ENCODE measurements at places on chromosomes 4 and X.
A peak's percentile ranks its signal among the peaks of the same experiment; 100 is the strongest.

GRCh38 chr4:121266982-121267381 lies 102.9 kb upstream of the TNIP3 start:
- H3K27me3 ChIP-seq: no peaks in the 10 kb centered on the region
- H3K4me3 ChIP-seq: no peak overlapping the region
- DNase-seq: no peak
- no peak overlapping the region for H3K27ac ChIP-seq
- no peaks in the 10 kb centered on the region for H3K4me1 ChIP-seq
- no peaks in the 10 kb centered on the region for H3K36me3 ChIP-seq

DNA sequence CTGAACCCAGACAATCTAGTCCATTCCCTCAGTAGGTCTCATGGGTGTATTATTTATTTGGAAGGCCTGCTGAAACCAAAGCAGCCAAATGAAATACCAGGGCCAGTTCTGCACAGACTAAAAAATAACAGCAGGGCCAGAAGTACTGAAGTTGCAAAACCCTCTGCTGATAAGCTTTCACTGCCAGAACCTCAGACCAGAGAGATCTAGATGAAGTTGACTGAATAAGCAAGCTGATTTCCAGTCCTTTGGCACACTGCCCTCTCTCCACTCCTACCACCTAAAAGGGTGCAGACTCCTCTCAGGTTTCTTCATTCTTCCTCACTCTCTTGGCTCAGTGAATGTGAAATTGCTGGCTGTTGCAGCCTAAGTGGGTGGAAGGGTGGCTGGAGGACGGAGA lies 276.7 kb upstream of the KLF3 start:
- H3K4me1 ChIP-seq: peaks cover 49% of the 10 kb centered on the region
- peak overlapping the region; percentile 91 for H3K27ac ChIP-seq
- no peak overlapping the region for H3K4me3 ChIP-seq
- no peaks in the 10 kb centered on the region for H3K27me3 ChIP-seq
- no peak for DNase-seq

GRCh38 chr4:85688055-85688740 lies 213.2 kb downstream of the ARHGAP24 start:
- no peaks in the 10 kb centered on the region for H3K36me3 ChIP-seq
- no peak overlapping the region for H3K4me3 ChIP-seq

- H3K36me3 ChIP-seq: no peaks in the 10 kb centered on the region
Measured at GRCh38 chr4:176964116-176964691, 171.5 kb upstream of the VEGFC start.

GRCh38 chr4:6364581-6364980 lies 94.9 kb downstream of the WFS1 start:
- H3K4me3 ChIP-seq: no peak overlapping the region
- no peaks in the 10 kb centered on the region for H3K36me3 ChIP-seq
- DNase-seq: no peak
- H3K27ac ChIP-seq: no peak overlapping the region

DNA sequence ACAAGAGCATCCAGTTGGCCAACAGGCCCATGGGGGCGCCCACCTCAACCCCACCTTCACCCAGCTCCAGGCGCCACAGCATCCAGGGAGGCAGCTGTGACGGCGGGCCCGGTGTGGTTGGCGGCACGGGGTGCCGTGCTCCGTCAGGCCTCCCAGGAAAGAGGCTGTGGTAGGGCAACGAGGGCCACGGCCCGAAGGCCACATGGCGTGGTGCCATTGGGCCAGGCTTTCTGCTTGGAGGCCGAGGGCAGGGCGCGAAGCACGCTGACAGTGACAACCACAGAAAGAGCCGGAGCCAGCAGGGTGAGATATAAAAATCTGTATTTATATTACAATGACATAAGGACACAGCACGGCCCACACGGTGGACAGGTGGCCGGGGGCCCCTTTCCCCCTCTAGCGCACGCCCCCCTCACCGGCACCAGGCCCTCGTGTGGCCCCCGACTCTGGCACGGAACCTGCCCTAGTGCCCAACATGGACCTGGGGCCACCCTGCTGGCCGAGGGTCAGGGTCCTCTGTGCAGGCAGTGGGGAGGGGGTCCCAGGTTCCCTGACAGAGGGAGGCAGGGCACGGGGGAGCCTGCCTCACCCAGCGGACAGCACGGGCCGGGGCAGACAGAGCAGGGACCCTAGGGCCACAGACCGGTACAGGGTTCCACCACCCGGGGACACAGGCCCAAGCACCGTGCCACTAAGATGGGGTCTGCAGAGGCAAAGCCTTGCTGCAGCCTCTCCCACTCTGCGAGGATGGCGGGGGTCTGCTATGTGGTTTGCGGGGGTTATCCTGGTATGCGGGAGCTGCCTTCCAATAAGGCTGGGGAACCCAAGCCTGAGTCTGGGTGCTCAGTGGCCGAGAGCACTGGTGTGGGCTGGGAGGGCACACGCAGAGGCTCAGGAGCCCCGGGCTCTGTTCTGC lies 5.5 kb upstream of the HAUS3 start:
- peaks cover 20% of the 10 kb centered on the region for H3K4me1 ChIP-seq
- no peak overlapping the region for H3K4me3 ChIP-seq
- no peak overlapping the region for H3K27ac ChIP-seq
- peaks cover 30% of the 10 kb centered on the region for H3K36me3 ChIP-seq
- H3K27me3 ChIP-seq: no peaks in the 10 kb centered on the region

- no peak overlapping the region for H3K27ac ChIP-seq
- no peak overlapping the region for H3K4me3 ChIP-seq
- no peaks in the 10 kb centered on the region for H3K36me3 ChIP-seq
Measured at GRCh38 chr4:66653937-66654336, 891.4 kb downstream of the CENPC start.

DNA sequence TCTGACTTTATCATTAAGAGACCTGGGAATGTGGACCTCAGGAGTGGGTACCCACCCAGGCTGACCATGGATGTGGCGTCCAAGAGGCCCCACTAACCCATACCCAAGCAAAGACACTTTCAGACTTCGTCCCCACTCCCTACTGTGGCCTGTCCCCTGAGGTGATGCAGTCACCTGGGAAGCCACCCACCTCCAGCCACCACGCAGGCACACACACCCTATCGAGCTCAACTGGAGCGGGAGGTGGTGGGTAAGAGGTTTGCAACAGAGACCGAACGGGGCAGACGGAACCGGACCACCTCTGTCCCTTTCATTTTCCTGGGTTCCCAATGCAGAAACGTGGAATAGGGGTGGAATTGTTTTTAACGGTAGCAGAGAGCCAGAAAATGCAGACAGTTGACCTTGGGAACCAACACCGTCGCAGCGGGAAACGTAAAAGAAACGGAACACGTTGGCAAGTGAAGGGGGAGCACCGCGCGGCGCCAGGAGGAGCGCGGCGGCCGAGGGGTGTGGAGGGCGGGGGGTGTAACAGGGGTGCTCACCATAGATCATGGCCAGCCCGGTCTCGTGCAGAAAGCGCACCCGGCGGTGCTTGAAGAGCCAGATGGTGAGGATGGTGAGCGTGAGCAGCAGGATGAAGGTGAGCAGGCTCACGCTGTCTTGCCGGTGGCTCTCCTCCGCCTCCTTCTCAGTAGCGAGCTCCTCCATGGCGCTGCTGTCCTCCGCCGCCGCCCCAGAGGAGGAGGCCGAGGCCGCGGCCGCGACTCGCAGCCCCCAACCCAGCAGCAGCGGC lies 559 bp downstream of the SLC9A7 start:
- no peaks in the 10 kb centered on the region for H3K27me3 ChIP-seq
- DNase-seq: no peak
- H3K27ac ChIP-seq: peak overlapping the region; percentile 42
- peaks cover 3% of the 10 kb centered on the region for H3K4me1 ChIP-seq
- H3K4me3 ChIP-seq: peak overlapping the region; percentile 49

DNA sequence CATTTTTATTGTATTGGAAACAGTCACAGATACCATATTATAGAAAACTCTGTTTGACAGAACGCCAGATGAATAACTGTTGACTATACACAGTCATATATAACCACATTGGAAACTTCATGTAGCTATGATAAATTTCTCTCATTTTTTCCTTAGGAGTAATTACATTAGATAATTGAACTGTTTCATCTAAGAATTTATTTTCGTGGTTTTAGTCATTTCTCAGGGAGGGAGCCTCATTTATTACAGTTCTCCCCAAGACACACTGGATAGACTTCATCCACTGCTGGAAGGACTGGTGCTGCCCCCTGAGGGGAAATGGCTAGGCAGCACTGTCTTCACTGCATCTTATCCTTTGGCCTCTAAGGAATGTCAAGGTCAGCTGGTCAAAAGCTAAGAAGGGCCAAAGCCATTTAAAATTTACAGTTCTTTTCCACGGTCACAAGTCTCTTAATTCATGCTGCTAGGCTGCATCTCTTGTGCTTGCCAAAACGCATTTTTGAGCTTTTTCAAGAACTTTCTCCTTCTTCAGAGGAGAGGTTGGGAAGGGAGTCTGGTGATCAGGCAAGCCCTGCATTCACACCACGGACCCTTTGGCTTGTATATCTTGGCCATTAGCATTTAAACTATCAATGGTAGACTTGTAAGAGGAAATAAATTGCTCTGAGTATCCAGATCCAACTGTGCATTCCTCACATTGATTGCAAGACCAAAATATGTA lies 145.1 kb downstream of the CBR4 start:
- no peaks in the 10 kb centered on the region for H3K27me3 ChIP-seq
- DNase-seq: no peak
- no peak overlapping the region for H3K4me3 ChIP-seq
- H3K36me3 ChIP-seq: no peaks in the 10 kb centered on the region

DNA sequence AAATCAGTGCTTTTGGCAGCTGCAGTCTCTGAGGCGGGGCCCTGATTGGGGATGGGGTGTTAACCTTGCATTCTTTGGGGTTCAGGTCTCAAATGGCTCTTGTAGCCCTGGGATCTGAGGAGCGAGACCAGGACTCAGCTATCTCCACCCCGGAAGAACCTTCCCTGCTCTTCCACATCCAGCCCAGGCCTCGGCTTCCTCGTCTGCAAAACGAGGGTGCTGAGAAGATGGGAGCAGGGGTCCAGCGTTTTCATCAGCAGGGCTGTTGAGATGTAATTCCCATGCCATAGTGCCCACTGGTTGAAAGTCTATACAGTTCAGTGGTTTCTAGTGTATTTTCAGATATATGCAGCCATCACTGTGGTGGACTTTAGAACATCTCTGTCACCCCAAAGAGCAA lies 34.6 kb upstream of the WFS1 start:
- no peaks in the 10 kb centered on the region for H3K36me3 ChIP-seq
- no peak for DNase-seq
- H3K27ac ChIP-seq: no peak overlapping the region
- no peaks in the 10 kb centered on the region for H3K4me1 ChIP-seq

DNA sequence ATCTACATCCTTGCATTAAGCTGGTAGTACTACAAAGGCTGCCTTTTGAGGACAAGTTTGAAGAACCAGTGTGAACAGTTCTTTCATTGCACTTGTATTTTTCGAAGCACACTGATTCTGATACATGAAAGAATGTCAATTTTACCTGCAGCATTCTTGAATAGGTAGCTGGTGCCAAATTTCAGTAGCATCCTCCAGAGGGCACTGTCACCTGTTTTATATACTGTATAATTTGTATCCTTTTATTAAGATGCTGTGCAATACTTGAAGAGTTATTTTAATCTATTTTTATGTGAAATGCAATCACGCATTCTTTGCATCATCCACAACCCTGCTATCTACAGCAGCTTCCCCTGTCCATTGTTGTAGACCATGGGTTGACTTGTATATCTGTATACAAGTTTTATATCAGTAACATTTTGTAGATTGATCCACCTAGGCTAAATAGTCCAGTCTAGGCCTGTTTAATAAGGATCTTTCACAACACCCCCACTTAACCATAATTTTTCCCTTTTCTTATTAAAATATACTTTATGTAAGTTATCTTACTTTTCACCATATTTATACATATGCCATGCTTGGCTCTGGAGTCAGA lies 325.7 kb downstream of the PCDH7 start:
- DNase-seq: no peak
- no peak overlapping the region for H3K4me3 ChIP-seq
- H3K4me1 ChIP-seq: no peaks in the 10 kb centered on the region
- H3K36me3 ChIP-seq: no peaks in the 10 kb centered on the region

DNA sequence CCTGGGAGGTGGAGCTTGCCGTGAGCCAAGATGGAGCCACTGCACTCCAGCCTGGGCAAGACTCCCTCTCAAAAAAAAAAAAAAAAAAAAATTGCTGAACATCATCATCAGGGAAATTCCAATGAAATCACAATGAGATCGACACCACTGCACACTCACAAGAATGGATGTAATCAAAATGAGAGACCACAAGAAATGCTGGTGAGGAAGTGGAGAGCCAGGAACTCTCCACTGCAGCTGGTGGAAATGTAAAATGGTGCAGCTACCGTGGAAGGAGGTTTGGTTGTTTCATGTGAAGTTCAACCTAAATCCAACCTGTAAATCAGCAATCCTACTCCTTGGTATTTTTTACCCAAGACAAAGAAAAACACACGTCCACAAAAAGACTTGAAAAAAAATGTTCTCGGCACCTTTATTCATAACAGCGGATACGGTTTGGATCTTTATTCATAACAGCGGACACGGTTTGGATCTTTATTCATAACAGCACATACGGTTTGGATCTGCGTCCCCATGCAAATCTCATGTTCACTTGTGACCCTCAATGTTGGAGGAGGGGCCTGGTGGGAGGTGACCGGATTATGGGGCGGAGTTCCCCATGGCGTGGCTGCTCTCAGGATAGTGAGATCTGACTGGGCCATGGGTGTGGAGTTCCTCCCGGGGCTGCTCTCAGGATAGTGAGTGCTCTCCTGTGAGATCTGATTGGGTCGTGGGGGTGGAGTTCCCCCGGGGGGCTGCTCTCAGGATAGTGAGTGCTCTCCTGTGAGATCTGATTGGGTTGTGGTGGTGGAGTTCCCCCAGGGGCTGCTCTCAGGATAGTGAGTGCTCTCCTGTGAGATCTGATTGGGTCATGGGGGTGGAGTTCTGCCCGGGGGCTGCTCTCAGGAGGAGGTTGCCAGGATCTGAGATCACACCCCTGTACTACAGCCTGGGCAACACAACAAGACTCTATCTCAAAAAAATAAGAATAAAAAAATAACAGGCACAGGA lies 7.7 kb downstream of the GAK start:
- no peak for DNase-seq
- H3K4me3 ChIP-seq: no peak overlapping the region
- no peak overlapping the region for H3K27ac ChIP-seq

- H3K4me1 ChIP-seq: no peaks in the 10 kb centered on the region
- peak overlapping the region; percentile 99 for H3K27ac ChIP-seq
- no peak for DNase-seq
- no peaks in the 10 kb centered on the region for H3K36me3 ChIP-seq
- H3K27me3 ChIP-seq: no peaks in the 10 kb centered on the region
- peak overlapping the region; percentile 78 for H3K4me3 ChIP-seq
Measured at GRCh38 chr4:169612871-169613859, 782 bp upstream of the NEK1 start.
